ENCODE measurements at places on chromosomes 12 and 14.

GRCh38 chr14:59870277-59871165 lies at the start of gene RTN1:
Gene RTN1, minus strand, starts transcription at chr14:59870776. Its CDS starts 146 bp downstream, at chr14:59870630.
- DNase-seq = no peak

- no peak for DNase-seq
These were observed 10.1 kb upstream of the DCAF4 start for GRCh38 chr14:72916174-72916573.

GRCh38 chr12:42759622-42760273 lies 170.2 kb upstream of the PRICKLE1 start:
- no peak for DNase-seq

DNA sequence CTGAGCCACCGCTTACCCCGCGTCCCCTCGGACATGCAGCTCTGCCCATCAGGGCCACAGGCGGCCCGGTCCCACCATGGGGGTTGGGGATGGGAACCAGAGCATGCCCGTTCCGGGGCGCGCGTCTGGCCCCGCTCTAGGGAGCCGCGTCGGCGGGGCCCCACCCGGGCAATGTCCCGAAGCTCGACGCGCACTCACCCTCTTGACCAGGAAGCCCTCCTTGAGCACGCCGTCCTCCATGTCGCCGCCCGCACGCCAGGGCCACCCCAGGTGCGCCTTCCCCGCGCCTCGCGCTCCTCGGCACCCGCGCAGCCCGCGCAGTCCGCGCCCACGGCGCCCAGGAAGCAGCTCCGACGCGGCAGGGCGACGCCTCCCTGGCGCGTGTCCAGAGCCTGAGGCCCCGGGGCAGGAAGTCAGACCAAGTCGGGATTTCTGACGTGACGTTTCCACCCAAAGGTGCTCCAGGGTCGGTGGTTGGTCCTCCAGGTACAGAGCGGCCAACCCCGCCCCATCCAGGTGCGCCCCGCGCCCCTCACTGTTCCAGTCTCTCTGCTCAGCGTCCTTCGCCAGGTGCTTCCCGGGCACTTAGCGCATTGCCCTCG lies at the start of gene PLEK2:
TSS of gene PLEK2 (minus strand) at position 346 of the 602 bp plus-strand sequence. CDS start at position 240, 106 bp downstream.
- peak; percentile 58 for DNase-seq

DNA sequence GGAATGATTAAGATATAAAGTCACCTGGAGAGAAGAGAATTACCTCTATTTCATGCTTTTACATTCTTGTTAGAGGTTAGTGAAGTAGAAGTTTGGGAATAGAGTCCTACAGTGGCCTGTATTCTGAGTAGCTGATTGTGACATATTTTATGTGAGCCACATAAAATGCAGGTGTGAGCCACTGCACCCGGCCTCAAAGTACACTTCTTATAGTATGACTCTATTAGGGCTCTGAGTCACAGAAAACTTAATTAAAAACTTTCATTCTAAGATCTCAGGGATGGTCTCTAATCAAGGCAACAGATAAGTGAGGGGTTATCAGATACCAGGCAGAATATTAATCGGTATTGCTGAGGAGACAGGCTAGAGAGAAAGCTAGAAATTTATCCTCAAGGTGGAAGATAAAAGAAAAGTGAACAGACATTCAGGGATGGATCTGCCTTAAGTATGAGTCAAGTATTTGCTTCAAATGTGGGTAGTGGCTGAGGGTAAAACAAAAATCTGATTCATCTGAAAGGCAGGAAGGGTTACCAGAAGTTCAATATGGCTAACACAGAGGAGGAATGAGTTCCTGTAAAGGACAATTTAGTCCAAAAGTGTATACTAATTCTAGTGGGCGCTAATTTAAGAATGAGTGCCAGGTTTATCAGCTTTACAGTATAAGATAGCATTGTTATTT lies 5.5 kb upstream of the G2E3 start:
- no peak for DNase-seq

DNA sequence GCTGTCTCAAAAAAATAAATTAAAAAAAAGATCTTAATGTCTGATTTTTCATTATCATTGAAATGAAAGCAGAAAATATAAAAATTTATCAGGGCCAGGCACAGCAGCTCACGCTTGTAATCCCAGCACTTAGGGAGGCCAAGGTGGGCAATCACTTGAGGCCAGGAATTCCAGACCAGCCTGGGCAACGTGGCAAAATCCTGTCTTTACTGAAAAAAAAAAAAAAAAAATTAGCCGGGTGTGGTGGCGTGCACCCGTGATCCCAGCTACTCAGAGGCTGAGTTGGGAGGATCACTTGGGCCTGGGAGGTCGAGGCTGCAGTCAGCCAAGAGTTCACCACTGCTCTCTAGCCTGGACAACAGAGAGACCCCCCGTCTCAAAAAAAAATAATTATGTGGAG lies 37.6 kb upstream of the CLIP1 start:
- DNase-seq = no peak

DNA sequence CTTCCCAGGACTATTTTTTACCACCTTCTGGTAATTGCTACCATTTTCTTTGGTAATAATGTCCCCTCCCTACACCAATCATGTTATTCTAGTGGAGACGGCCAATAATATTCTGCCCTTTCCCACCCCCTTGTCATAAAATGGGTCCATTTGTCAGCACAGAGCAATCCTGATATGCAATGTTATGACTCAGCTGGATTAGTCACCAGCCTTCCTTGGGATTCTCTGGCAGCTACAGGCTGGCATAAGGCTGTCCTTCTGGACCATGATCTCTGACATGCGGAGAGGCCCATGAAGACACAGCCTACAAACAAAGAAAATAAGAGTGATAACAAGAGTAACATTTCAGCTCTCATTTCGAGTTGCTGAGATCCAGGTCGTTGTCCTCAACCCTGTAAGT lies 222.0 kb upstream of the CPNE8 start:
- no peak for DNase-seq

GRCh38 chr14:90573385-90574105 lies 176.7 kb downstream of the CALM1 start:
- no peak for DNase-seq

- no peak for DNase-seq
These were observed 41.6 kb downstream of the DEGS2 start for GRCh38 chr14:100117633-100118395.

GRCh38 chr14:22821193-22822015 lies 6.2 kb upstream of the SLC7A7 start:
- DNase-seq = no peak

Measured in CD4-positive, alpha-beta T cell treated with Interleukin-10 for 1 hour (primary cell).